ENCODE measurements at places on chromosomes 2 and 18.

- DNase-seq: no peak
Measured at GRCh38 chr2:233789554-233789953, 11.4 kb downstream of the MROH2A start.

- no peak for DNase-seq
Measured at GRCh38 chr2:66748939-66749338, 314.0 kb downstream of the MEIS1 start.

- DNase-seq: no peak
Measured at GRCh38 chr2:68700560-68700959, 34.1 kb upstream of the ARHGAP25 start.

DNA sequence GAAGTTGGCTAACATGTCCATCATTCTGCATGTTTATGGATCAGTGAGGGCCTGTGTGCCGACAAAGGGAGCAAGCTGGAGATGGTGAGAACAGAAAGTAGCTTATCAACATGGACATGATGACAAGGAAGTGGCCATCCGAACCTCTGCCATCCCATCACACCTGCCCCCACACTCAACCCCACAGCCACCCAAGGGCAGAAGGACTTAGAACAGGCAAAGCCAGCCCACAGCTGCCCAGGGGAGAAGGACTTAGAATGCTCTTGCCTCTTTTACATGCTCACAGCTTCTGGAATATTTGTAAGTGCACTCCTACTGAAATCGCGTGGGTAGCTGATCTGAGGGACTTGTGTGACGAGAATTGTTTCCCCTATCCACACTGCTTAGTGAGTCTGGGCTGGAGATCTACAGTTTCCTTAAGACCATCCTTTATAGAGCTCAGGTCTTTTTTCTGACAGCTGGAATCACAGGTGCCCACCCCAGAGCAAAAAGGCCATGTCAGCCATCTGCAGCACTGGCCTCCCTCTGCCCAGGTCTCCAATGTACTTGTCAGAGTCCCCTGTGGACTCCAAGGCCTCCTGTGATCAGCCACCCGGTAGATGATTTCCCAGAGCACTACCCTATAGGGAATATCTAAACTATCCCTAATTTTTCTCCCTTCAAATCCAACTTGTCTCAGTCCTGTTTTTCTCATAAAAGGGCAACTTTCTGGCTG, 154.1 kb downstream of the SMAD7 start:
- DNase-seq: no peak

- no peak for DNase-seq
Measured at GRCh38 chr2:225137971-225138370, 95.7 kb upstream of the DOCK10 start.

DNA sequence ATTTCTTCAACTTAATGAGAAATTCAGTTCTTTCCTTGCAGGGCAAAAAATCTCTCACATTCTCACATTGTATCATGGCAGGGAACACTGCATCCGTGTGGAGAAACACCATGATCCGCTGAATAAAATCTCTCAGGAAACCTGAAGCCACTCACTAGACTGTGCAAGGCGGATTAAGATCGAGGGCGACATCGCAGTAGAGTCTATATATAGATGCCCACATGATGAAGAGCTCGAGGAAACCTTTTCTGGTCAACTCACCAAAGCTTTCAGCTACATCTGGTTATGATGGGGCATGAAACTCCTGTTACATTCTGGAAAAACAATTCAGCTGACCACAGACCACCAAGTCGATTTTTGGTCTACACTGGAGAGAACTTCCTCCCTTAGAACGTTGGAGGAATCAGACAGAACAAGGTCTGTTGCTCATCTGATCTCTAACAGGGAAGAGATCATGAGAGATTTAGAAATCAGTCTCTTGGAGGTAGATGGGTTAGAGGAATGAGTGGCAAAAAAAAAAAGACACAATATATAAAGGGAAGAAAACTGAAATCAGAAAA, 162.9 kb upstream of the ZNF516 start:
- no peak for DNase-seq

DNA sequence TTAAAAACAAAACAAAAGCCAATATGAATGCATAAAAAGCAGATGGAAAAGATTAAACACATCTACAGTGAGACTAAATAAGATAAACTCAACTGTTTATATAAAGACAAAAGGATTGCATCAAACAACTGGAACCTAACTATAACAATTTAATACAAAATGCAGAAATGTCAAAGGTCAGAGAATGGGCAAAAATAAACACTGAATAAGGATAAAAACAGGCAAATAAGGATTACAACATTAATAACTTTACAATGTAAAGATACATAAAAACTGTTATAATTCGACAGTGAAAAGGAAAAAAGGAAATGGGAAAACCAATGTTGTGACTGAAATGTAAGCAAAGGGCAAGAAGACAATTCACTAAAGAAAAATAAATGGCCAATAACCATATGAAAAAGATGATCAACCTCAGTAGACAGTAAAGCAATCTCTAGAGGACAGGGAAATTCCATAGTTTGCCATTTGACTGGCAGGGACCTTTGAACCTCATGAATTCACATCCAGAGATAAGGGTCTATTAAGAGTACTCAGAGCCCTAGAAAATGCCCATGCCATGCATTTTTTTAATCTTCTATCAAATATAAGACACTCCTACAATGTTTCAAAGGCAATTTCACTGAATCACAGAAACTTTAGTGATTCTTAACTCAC, 83.7 kb downstream of the TMEM131 start:
- DNase-seq: no peak

DNA sequence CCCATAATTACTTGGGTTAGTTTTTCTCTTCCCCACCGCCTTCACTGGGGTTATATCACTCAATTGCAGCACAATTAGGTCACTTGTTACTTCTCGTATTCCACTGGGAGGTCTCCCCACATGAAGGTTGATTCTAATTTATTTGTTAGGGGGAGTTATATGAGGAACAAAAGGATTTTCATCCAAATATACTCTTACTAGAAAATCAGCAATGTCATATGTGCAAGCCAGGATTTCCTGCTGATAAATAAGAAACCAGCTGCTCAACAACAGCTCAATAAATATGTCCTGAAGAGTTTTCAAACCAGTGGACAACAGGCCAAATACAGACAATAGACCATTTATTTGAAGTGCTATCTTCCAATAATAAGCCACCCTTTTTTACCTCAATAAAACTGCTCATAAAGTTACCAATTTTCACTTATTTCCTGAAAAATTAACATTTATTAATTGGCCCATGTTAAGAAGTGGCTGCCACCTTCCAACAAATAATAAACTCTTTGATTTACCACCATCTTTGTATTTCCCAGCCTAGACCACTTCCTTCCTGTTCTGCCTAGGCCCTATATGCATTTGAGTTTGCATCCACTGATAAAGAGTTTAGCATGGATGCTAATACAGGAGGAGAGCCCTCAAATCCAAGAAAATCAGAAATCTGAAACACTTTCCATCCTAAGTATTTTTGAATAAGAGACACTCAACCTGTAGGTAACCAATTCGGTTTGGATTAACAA, 184.4 kb upstream of the SLC39A10 start:
- no peak for DNase-seq

DNA sequence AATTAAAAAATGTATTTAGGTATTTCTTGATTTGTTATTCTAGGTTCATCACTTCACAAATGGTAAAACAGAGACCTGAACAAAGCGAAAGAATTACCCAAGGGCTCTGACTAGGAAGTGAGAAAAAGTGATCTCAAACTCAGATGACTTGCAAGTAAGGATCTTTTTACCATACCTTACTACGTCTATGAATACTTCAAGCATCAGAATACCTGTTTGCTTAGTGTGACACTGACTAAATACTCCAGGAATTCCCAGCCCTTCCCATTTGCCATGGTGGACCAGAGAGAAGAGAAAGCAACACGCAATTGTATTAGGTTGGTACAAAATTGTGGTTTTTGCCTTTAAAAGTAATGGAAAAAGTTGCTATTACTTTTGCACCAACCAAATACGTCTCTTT, 35.8 kb upstream of the FIGN start:
- no peak for DNase-seq

- DNase-seq: no peak
Measured at GRCh38 chr2:10350761-10351160, 48.1 kb downstream of the HPCAL1 start.

GRCh38 chr2:233571462-233571861, 4.9 kb upstream of the USP40 start:
- no peak for DNase-seq

DNA sequence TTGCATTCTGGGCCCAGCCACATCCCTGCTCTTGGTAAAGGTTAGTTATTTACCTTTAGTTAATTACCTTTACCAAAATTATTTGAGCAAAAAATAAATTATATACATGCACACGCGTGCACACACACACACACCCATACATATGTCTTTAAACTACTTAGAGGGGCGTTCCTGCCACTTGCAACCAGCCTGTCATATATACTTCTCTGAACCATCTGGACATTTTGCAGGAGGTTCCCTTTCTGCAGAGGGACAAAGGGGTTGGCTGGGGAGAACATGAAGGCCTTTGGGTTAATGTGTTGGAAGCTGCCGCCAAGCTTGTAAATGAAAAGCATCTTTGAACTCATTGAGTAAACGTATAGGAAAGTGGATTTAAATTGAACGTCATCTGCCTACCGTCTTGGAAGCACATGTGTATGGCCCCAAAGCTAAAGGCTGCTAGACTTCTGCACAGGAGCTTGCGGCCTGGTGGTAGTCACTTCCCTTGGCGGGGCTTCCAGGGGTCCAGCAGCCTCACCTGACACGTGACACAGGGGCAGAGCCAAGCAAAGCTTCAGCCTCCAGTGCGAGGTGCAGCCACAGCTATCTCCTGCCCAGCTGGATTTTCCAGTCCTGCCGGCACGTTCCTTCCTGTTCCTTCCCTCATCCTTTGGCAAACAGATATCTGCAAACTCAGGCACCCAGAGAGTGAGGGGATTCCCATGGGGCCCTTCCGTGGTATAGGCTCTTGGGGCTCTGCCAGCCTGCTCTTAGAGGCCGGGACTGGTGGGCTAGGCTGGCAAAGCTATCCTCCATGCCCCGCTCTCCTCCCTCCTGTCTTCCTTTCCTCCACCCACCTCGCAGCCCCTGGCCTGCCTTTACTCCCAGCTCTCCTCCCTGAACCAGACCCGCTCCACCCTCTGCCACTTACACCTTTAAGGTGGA, 46.1 kb downstream of the SERTAD2 start:
- DNase-seq: no peak

DNA sequence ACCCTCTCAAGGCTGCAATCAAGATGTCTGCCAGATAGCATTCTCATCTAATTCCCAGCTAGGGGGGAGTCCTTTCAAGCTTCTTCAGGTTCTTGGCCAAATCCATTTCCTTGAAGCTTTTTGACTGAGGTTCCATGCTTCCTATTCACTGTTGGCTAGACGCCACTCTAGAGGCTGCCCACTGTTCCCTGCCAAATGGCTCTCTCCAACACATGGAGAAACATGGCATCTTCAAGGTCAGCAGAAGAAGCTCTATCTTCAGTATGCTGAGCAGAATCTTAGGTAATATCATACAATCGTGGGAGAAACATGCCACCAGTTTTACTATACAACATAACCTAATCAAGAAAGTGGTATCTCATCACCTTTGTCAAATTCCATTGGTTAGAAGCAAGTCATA, 1985.1 kb upstream of the CELF4 start:
- no peak for DNase-seq

DNA sequence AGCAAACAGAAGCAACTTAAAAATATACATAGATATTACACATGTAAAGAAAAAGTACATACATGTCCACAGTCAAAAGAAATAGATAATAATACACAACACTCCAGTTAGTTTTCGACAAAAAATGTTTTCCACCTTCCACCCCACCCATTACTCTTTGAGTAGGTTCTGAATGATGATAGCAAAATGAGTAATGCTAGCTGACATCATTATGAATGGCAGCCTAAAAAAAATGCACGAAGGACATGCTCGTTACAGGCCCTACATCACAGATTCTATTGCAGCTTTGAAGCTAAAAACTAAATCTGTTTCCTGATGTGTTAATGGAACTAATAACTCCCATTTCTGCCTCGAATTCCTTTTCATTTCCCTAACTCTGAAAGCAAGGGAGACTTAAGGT, 578.7 kb upstream of the NETO1 start:
- no peak for DNase-seq

GRCh38 chr2:54629914-54630857, 93.3 kb upstream of the EML6 start:
- DNase-seq: peak; percentile 24

GRCh38 chr2:55519938-55520885, 694 bp downstream of the CFAP36 start:
- DNase-seq: no peak
